ENCODE measurements at places on chromosomes 5 and 9. TPM values are rescaled to one million over a fixed set of nuclear protein-coding genes. Genes with fewer than 3 reads are reported as not detected.

DNA sequence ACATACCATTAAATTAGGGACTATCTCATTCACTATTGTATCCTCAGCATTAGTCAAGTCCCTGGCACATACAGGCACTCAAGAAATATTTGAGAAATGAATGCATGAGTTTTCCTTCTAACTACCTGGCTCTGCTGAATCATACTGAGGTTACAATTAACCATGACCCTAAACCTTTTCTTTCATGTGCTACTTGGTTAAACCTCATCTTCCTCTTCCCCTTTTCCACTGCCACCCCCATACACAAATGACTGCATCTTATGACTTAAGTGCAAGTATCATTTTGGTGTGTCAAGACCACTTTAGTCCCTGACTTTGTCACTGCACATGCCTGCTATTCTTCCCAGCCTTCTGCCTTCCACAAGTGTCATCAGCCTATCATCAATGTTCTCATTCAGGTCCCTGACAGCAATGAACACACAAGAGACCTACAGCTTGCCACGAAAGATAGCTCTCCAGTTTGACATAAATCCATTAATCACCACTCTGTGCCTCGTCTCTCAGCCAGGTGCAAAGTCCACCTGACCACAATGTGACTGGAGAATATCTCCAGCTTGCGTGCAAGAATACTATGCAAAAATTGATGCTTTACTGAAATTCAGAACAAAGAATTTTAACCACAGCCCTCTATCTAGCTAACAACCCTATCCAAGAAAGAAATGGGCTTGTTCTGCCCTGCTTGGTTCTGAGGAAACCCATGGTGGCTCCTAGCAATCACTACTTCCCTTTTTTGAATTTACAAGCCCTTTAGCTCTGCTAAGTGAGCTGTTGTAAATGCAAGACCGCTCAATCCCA is 74.5 kb downstream of the MAPKAP1 start:
- peaks cover 21% of the 10 kb centered on the region for H3K4me1 ChIP-seq
- H3K27me3 ChIP-seq, result no peaks in the 10 kb centered on the region
- H3K4me3 ChIP-seq, result no peak overlapping the region
- DNase-seq, result no peak

- H3K4me1 ChIP-seq, result no peaks in the 10 kb centered on the region
- H3K36me3 ChIP-seq, result no peaks in the 10 kb centered on the region
- no peak overlapping the region for H3K4me3 ChIP-seq
- no peak overlapping the region for H3K27ac ChIP-seq
These were observed 21.3 kb upstream of the LMX1B start for GRCh38 chr9:126592461-126592860.

DNA sequence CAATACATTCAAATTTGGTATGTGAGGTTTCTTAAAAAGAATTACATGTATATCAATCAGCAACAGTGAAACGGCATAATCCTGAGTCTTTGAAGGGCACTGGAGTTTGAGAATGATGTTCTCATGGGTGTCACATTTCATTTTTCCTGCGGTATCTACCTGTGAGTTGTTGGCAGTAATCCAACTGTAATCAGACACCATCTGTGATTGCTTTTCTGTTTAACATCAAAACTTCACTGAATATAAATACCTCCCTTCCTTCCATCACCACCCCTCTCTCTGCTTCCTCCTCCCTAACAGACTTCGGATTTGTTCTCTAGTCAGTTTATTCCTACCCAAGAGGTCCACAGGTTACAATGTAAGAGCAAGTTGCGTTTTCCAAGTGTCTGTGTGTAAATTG is 275.2 kb upstream of the PCSK5 start:
- H3K27ac ChIP-seq, result no peak overlapping the region
- no peak for DNase-seq
- H3K27me3 ChIP-seq, result no peaks in the 10 kb centered on the region
- H3K36me3 ChIP-seq, result no peaks in the 10 kb centered on the region
- H3K4me3 ChIP-seq, result no peak overlapping the region

DNA sequence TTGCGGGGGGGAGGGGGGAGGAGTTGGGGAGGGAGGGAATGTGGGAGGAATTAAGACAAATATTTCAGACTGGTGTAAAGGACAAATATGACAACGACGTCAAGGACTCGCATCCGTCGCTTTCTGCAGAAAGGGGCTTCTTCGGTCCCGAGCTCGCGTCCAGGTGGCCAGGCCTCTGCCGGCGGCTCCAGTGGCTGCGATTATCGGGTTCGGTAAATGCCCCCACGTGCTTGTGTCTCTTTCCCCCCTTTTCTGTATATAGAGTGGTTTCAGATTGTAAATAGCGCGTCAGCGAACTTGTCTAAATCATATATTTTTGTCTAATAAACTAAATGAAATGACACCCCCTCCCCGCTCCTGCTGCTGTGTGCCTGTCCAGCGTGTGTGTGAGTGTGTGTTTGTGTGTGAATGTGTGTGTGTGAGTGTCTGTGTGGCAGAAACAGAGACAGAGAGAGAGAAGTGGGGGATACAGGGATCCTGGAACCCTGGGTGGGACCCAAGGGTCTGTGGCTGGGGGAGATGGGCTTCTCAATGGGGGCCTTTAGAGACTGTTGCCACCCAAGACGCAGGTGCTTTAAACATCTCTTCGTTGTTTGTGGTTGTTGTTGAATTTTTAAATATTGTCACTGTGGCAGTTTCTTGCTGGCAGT is 5.6 kb downstream of the IRX1 start:
- H3K36me3 ChIP-seq, result no peaks in the 10 kb centered on the region
- H3K4me1 ChIP-seq, result no peaks in the 10 kb centered on the region

DNA sequence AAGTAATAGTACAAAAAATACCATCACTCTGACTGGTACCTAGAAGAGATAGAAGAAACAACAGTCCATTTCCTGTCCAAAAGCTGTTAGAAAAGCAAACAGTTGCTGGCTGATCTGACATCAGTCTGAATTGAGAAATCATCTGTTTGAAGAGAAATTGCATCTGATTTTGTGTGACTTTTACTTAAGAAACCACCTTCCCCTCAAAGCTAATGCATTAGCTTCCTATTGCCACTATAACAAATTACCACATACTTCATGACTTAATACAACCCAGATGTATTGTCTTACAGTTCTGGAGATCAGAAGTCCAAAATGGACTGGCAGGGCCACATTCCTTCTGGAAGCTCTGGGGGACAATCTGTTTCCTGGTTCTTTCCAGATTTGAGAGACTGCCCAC is 385.9 kb upstream of the TLE4 start:
- no peak for DNase-seq
- H3K36me3 ChIP-seq, result no peaks in the 10 kb centered on the region
- no peak overlapping the region for H3K4me3 ChIP-seq
- H3K4me1 ChIP-seq, result no peaks in the 10 kb centered on the region

- no peaks in the 10 kb centered on the region for H3K27me3 ChIP-seq
- H3K4me1 ChIP-seq, result no peaks in the 10 kb centered on the region
- no peaks in the 10 kb centered on the region for H3K36me3 ChIP-seq
- no peak overlapping the region for H3K4me3 ChIP-seq
These were observed 1472.5 kb upstream of the CDH6 start for GRCh38 chr5:29720954-29721353.

DNA sequence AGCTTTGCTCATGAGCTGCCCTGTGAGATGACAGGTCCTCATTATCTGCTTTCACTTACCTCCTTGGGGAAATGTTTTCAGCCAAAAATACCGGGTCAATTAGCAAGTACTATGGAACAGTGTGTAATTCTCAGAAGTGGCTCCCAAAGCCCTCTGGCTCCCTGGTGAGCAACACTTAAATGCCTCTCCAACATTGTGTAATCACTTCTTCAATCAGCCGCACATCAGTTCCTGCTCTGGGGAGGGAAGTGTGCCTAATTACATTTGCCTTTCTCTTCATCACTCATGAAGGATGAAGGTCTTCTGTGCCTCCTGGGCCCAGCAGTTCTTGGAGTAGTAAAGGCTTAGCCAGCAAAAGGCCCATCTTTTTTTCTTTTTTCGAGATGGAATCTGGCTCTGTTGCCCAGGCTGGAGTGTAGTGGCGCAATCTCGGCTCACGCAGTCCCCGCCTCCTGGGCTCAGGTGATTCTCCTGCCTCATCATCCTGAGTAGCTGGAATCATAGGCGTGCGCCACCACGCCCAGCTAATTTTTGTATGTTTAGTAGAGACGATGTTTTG is 23.1 kb downstream of the NIM1K start:
- no peaks in the 10 kb centered on the region for H3K36me3 ChIP-seq
- no peak overlapping the region for H3K27ac ChIP-seq
- H3K4me3 ChIP-seq, result no peak overlapping the region

- no peaks in the 10 kb centered on the region for H3K4me1 ChIP-seq
- H3K36me3 ChIP-seq, result no peaks in the 10 kb centered on the region
- H3K4me3 ChIP-seq, result no peak overlapping the region
These were observed 181.3 kb upstream of the IL12B start for GRCh38 chr5:159511570-159511969.

Gene ITK
- total RNA-seq, result 289 TPM

Gene BAAT
- total RNA-seq, result not detected

Gene SEC24A
- total RNA-seq, result 12.3 TPM

Gene ASPN
- not detected for total RNA-seq

Gene PDZD2
- 1.8 TPM for total RNA-seq

Gene CDKN2A
- total RNA-seq, result 0.71 TPM

Gene FAM153A
- 106 TPM for total RNA-seq

Gene RLN2
- 0.47 TPM for total RNA-seq

Gene GRXCR2
- total RNA-seq, result not detected
